ENCODE measurements at places on chromosomes 1 and 21. TPM values are rescaled to one million over a fixed set of nuclear protein-coding genes. Genes with fewer than 3 reads are reported as not detected.

PLA2G2F gene
- not detected for total RNA-seq

- no peak for DNase-seq
Observed at GRCh38 chr1:243475966-243476365, 220.1 kb downstream of the SDCCAG8 start.

- no peak for DNase-seq
Observed at GRCh38 chr1:203379825-203380224, 28.9 kb upstream of the FMOD start.

DNA sequence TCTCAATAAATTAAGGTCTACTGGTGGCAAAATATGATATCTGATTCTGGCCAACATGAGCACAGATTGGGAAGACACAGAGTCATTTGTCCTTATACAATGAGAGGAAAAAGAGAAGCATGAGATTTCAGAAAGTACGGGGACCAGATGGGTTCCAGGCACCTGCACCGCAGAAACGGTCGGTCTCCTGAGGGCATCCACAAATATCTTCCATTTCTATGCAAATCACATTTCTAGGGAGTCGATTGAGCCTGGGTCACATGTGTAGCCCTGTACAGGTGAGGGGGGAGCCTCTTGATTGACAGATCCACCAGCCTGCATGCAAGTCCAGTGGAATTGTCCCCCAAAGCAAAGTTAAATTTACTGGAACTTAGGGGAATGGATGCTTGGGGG is 415.6 kb downstream of the NPHP4 start:
- no peak for DNase-seq

PFKL gene
- total RNA-seq, result 193 TPM

DNA sequence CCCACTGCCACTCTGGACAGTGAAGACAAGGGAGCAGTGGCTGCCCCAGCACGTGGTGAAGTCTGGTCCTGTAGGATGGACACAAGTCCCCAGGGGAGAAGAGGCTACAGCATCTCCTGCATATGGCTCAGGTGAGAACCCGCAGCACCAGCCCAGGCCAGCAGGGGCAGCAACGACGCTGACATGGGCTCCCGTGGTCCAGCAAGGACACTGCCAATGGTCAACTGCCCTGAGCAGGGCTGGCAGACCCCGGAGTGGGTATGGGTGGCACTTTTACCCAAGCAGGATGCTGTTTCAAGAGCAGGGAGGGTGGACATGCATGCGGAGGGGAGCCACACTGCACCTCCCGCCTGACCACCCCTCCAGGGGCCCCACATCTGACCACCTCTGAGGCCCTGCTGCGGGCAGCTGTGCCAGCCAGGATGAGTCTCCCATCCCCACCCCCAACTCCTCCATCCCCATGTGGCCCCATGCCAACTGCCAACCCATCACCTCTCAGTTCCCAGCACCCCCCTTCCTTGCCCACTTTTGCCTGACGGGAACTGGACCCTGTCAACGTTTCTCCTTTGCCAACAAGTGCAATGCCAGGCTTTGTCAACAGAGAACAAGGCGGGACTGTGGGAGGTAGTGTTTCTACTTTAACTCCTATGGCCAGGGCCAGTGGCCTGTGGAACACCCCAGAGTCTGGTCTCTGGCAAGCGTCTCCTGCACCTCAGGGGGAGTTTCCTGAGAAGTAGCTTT is 8.6 kb downstream of the MORN1 start:
- no peak for DNase-seq

- DNase-seq, result no peak
Observed at GRCh38 chr1:245353411-245353810, 198.6 kb downstream of the KIF26B start.

DNA sequence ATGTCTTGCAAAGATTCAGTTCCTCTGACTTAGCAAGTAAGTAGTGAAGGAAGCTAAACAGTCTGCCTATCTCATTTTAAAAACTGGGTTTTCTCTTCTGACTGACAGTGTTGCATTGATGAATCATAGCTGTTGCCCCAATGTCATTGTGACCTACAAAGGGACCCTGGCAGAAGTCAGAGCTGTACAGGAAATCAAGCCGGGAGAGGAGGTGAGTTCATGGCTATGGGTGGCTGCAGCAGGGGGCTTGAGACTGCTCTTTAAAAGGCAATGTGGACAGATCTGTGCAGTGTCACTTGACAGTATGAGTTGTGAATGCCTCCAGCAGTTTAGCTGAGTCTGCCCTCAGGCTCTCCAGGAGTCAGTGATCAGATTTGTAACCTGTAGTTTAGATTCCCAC is 46.6 kb downstream of the SMYD2 start:
- DNase-seq, result no peak

DNA sequence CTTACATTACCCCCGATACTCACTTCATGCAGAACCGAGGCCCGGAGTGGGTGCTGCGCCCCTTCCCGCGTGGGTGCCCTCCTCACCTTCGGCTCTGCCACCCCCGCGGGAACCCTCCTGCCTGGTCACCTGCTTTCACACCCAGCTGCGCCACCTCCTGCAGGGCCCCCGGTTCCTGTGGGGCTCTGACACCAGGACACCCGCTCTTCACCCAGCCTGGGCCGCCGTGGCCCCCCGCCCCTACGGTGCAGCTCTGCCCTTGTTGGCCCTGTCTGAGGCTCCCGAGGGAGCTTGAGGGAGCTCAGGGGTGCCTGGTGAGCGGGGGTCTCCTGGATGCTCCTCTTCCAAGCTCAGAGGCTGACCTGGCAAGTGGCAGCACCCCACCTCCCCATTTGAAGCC is 19.0 kb downstream of the RRP1 start:
- no peak for DNase-seq

GRCh38 chr1:83511146-83511726 is 487.7 kb downstream of the TTLL7 start:
- no peak for DNase-seq

GRCh38 chr21:14095056-14095455 is 115.7 kb downstream of the LIPI start:
- DNase-seq, result no peak

YARS1 gene
- total RNA-seq, result 60.7 TPM

DNA sequence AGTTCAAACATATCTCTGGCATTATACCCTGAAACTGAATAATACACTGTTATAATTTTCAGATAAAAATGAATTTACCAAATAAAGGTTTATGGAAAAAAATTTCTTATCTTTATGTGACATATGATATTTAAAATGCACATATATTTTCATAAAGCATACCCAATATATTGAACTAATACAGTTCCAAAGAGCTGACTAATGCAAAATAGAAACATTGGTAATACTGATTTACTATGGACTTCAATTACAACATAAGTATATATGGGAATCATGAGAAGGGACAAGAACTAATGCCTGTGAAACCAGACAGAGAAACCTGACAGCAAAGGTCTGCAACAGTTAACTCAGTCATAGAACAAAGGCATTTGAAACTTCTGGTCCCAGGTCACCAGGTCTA is 153.5 kb downstream of the DENND1B start:
- no peak for DNase-seq

AK5 gene
- total RNA-seq, result 3.6 TPM

All from glomerular endothelial cell (primary cell).